CD8-positive, alpha-beta memory T cell (primary cell): ENCODE measurements at places on chromosomes 7 and 10. TPM values are rescaled to one million over a fixed set of nuclear protein-coding genes. Genes with fewer than 3 reads are reported as not detected.

Gene GRK5
- total RNA-seq: 13.8 TPM

- DNase-seq: no peak
Observed at GRCh38 chr10:131019696-131020095, 291.8 kb downstream of the TCERG1L start.

DNA sequence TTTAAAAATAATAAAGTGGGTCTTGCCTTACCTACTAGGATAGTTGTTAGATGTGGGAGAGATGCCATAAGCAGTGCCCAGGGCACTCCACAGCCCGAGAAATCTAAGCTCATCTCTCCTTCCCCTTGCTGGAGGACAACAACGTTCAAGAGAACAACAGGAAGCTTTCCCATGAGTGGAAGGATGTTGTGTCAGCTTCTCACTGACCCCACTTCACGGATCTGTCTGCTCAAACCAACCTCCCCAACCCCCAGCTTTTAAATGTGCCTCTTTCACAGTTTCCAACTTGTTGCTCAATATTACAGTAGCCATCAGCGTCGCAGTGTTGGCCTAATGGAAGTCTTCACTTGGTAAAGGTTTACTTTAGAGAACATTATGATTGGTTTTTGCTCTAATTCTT, 72.1 kb downstream of the PTPRE start:
- no peak for DNase-seq

DNA sequence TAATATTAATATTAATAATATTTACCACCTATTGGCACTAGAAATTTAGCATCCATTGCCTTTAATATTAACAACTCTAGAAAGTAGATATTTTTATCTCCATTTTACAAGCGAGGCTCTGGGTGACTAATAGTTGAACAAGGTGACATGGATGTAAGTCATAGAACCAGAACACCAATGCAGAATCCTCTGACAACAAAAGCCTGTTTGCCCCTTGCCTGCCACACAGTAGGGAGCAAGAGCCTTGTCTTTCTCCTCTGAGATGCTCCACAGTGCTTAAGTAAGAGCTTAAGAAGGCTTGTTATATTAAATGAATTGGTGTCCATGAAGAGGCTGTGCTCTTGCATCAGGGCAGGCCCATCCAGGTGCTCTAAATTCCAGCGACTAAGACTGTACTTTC, 51.2 kb upstream of the LBX1 start:
- no peak for DNase-seq

DNA sequence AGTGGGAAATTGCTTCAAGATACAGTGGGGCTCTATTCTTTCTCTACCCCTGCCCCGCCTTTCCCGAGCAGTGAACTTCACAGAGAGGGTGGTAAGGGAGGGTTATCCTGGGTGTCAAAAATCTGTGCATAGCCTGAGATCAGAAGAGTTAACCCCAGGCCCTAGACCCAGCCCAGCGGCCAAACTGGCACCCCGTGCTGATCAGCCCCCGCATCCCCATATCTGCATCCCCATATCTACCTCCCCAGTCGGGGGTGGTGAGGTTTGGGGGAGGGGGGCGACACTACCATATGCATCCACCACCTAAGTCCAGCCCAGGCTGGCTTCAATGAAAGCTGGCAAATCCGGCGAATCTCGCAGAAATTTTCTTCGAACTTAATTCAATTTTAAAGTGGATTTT, 7.0 kb upstream of the DLX6 start:
- DNase-seq: no peak

Gene NEUROG3
- not detected for total RNA-seq

- no peak for DNase-seq
Observed at GRCh38 chr10:45023426-45023825, 22.7 kb downstream of the ZNF22 start.

GRCh38 chr10:129841071-129841470, 123.0 kb downstream of the EBF3 start:
- DNase-seq: no peak

DNA sequence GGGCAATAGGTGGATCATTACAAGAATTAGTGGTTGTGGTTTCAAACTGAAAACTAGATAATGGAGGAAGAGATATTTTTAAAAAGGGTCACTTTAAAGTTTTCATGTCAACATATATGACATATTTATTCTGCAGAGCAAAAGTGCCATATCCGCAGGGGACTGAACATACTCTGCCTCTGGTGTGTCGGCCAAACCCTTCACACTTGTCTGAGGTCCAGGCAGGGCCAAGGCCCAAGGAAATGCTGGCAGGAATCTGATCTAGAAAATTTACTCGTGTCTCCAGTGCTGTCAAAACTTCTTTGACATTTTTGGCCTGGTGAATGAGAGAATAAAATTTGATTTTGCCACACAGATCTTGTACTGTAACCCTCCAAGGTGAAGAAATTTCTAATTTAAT, 562.3 kb downstream of the CCSER2 start:
- no peak for DNase-seq

Gene CPA1
- total RNA-seq: not detected

Gene CTNNA3
- not detected for total RNA-seq

- no peak for DNase-seq
Observed at GRCh38 chr7:25963733-25964132, 188.3 kb upstream of the NFE2L3 start.

DNA sequence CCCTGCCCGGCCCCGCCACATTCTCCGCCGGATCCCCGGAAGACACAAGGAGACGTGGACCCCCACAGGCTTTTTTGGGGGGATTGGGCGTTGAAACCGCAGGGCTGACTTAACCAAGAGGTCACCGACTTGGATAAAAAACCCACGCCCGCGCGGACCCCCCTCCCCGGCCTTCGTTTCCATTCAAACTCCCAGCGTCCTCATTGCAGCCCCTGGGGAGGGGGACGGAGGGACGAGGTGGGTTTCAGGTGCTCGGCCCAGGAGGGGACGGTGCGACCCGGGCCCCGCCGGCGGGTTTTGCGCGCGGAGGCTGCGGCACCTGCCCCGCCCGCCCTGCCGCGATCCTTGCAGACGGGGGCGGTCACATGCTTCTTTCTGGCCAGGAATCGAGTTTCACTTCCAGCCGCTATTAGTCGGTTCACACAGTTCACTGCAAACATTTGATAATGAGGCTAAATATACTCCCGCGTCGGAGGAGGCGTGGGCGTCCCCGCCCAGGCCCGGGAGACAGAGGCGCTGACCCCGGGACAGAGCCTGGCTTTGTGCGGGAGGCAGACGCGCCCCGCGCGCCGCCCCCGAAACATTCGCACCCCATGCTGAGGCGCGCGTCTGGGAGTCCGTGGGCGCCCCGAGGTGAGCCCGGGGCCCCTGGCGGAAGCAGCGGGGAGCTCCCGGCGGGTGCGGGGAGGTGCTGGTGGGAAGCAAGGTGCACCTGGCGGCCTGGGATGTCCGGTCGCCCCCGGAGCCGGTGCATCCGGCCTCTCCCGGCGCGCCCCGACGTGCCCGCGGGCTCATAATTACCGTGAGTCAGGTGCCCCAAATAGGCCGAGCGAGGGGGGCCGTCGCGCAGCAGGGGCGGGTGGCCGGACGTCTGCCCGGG, 2.7 kb upstream of the PDGFA start:
- no peak for DNase-seq

GRCh38 chr10:111996103-111996502, 187.5 kb downstream of the GPAM start:
- DNase-seq: no peak
